ENCODE measurements at places on chromosomes 7 and 10.
A peak's percentile ranks its signal among the peaks of the same experiment; 100 is the strongest.

DNA sequence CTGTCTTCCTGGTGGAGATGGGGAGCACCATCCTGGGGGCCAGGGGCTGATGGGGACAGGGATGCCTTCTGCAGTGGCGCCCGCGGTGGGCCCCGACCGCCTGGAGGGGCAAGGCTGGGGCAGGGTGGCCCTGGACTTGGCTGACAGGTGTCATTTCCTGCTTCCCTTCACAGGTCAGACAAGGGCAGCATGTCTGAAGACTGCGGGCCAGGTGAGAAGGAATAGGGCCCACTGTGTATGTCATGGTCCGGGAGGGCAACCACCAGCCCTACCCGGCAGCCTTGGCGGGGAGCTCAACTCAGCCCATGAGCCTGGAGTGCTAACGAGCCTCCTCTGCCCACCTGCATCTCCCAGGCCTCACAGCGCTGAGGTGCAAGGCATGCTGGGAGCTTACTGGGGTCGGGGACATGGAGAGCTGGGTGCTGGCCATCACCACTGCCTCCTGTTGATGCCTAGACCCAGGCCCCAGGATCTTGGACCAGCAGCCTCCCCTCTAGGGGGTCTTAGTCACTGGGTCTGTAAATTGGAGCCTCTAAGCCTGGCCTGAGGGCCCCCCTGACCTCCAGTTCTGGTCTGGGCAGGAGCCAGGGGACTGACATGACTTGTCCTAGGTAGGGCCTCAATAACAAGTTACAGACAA is 28.0 kb upstream of the SRRM3 start:
- no peak for DNase-seq

DNA sequence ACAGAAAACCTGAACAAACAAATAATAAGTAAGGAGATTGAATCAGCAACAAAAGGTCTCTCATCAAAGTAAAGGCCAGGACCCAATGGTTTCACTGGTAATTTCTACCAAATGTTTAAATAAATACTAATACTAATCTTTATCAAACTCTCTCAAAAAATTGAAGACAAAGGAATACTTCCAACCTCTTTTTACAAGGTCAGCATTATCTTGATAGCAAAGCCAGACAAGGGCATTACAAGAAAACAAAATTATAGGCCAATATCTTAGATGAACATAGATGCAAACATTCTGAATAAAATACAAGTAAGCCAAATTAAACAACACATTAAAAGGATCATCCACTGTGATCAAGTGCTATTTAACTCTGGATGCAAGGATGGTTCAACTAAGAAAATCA is 239.8 kb upstream of the TMEM72 start:
- no peak for DNase-seq

DNA sequence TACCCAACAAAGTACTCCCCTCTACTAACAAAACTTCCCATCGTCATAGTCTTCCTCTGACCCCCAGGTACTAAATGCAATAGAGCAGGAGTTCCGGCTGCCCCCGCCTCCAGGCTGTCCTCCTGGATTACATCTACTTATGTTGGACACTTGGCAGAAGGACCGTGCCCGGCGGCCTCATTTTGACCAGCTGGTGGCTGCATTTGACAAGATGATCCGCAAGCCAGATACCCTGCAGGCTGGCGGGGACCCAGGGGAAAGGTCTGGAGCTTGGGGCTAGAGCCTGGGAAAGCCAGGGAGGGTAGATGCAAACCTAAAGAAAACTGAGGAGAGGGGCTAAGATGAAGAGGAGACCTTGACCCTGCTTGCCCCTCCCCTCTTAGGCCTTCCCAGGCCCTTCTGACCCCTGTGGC is 15.3 kb downstream of the EPHB6 start:
- DNase-seq, result no peak

DNA sequence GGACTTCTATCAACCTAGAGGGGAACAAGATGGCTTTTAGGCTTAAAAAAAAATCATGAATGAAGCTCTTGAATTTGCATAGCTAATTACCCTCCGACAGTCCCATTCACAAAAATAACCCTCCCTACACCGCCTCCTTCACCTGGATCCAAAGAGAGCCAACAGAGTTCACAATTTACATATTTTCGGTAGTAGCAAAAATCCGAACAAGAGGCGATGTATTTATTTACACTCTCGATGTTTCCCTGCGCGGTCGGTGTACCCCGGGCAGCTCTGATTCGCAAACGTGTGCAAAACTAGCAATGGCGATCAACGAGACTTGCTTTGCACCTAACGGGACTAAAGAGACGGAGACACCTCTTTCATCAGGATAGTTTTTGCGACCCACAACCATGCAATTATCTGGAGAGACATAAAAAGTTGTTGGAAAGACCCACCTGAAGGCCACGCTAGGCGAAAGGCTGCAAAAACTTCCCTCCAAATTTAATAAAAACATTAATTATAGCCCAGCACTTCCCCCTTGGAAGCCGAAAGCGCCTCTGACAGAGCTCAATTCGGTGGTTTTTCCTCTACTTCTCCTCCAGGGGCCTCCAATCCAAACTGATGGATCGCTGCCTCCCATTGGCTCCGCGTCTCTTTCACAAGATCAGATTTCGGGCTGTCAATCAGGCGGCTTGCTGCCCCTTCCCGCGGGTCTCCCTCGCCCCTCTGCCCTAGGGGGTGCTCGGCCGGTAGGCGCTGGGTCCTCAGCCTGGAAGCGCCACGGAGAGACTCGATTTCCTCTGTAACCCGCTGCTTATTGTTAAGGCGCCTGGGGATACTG is at the start of gene ETV1:
Gene ETV1 (minus strand): TSS at position 541 of the 823 bp plus-strand sequence. CDS start 614 bp downstream, outside the sequence.
- no peak for DNase-seq

- DNase-seq, result no peak
Measured at GRCh38 chr10:23358357-23358756, 13.8 kb upstream of the C10orf67 start.

- no peak for DNase-seq
Measured at GRCh38 chr10:126302476-126302756, 85.9 kb downstream of the ADAM12 start.

DNA sequence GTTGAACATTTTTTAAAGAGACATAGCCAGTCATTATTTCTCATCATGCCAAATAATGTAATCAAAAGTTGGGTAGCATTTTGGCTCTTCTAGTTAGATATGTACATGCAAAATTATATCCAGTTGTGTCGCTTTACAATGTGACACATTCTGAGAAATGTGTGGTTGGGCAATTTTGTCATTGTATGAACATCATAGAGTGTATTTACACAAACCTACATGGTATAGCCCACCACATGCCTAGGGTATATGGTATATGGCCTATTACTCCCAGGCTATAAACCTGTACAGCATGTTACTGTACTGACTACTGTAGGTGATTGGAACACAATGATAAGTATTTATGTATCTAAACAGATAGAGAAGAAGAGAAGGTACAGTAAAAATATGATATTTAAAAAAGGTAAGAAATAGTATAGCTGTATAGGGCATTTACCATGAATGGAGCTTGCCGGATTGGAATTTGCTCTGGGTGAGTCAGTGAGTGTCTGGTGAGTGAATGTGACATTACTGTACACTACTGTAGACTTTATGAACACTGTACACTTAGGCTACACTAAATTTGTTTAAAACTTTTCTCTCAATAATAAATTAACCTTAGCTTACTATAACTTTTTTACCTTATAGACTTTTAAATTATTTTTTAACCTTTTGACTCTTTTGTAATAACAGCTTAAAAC is 16.5 kb downstream of the ZNF365 start:
- no peak for DNase-seq

- no peak for DNase-seq
Measured at GRCh38 chr7:130875-131780, 61.2 kb upstream of the FAM20C start.

- no peak for DNase-seq
Measured at GRCh38 chr7:112433289-112433688, 17.0 kb upstream of the IFRD1 start.

GRCh38 chr10:106023329-106023728 is 1141.2 kb downstream of the SORCS1 start:
- no peak for DNase-seq

DNA sequence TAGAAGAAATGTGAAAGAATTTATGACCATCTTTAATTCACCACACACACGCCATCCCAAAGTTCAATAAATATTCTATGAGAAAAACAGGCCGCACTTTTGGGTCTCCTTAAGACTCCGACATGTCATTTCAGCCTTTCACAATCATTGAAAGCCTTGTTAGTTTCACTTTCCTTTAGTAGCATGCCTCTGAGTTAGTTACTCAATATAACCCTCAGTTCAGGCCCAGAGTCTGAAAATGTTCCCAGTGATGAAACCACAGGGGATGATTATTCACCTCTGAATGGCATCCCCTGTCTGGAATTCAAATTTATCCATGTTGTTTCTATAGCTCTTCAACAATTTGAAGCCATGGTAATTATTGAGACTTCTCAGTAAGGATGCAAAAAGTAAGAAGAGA is 278.1 kb upstream of the NRP1 start:
- DNase-seq, result no peak

DNA sequence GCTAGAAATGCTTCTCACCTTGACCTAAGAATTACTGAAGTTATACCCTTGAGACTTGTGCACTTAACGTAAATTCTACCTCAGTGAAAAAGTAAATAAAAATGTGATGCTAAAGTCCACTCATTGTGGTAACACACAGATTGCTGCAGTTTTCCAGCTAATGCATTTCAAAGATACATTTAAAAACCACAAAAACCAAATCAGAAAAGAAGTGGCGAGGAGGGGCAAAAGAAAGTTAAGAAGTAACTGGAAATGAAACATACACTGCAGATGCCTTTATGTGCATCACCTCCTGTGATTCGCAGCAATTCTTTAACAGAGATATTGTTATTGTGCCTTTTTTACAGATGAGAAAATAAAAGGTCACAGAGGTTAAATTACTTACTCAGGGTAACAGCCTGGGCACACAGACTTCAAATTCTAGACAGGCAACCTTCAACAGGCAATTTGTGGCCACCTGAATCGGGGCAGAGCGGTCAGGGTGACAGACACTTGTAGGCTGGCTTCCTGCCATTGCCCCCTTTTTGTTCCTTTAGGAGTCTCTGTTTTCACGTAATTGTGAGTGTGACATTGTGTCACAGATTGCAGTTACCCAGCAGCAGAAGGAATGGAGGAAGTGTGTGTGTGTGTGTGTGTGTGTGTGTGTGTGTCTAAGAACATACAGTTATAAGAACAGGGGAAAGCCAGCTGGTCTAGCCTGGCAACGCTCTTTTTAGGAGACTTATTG is 1.9 kb downstream of the WIPF3 start:
- DNase-seq, result no peak

GRCh38 chr10:71846816-71847215 is 4.2 kb downstream of the PSAP start:
- no peak for DNase-seq

GRCh38 chr10:5400468-5401240 is 4.0 kb downstream of the TUBAL3 start:
- no peak for DNase-seq

DNA sequence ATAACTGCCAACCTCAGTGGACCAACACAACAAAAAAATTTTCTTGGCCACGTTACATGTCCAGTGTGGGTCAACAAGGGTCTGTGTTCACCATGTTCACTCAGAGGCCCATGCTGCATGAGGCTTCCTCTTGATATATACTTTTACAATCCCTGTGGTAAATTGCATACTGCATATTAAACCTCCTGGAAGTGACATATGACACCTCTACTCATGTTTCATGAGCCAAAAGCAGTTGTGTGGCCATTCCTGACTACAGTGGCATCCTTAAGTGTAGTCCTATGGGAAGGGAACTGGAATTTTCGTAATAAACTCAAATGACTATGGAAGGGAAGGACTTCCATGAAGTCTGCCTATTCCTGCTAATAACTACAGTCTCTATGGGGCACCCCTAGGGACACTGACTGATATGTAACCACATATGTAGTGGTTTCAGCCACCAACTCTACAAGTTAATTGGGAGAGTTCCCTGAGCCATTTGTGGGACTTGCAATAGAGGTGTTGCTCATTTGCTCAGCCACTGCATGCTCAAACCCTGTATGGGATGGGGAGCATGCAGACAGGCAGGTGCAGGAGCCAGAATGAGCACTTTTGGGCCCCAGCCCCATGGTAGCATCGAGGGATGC is 9.7 kb downstream of the DYNC1I1 start:
- no peak for DNase-seq

GRCh38 chr7:155576900-155577508 is 30.6 kb upstream of the CNPY1 start:
- no peak for DNase-seq

- DNase-seq, result no peak
Measured at GRCh38 chr10:2020836-2021235, 283.5 kb upstream of the ADARB2 start.

DNA sequence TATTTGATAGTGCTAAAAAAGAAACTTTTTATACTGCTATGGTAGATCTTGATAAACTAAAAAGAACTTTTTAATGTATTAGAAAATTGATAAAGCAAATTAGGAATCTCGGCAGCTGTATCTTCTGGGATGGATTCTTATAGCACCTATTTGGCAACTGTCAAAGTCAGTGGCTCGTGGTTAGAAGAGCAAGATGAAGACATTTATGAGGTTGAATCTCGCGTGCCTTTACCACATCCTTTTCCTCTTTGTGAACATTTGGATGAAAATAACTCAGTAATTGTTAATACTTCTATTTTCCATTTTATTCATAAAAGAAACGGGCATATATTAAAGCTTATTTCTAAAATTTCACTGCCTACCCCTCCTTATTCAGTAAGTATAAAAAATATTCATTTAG is 76.2 kb downstream of the CYP51A1 start:
- DNase-seq, result peak; percentile 8

DNA sequence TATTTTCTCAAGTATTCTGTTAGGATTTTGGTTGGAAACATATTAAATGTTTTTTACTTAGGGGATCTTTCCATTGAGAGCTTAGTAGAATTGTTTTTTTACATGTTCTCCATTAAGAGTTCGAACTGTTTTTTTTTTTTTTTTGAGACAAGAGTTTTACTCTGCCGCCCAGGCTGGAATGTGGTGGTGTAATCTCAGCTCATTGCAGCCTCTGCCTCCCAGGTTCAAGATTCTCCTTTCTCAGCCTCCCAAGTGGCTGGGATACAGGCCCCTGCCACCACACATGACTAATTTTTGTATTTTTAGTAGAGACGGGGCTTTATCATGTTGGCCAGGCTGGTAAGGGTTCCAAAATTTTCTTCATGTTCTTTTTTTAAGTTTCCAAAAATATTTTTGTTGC is 33.2 kb downstream of the MPLKIP start:
- DNase-seq, result no peak

DNA sequence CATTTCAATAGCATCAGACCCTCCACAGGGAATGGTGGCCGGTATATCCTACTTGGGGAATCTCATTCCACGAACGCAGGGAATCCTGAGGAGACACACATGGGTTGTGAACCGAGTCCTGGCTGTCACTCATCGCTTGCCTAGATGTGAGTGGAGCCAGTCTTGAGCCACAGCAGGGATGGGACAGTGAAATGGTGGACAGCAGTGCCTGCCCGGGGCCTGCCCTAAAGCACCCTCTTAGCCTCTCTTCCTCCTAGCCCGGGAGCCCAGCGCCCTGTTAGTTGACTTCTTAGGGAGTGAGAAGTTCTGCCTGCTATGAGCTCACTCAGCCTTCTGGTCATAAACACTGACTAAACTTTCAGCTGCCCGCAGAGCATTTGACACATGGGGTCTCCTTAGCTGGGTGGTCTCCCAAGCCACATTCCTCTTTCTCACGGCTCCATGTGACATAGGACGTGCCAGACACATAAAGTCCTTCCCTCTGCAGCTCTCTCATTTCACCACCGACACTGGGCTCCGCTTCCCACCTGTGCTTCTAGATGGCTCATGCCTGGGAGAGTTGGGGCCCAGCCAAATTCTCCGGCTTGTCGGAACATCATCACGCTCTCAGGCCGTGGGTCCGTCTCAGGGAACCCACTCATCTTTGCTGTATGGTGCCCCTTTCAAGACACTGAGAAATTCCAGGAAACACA is 60.9 kb downstream of the TCERG1L start:
- DNase-seq, result no peak

All from GM12878 (cell line).